ENCODE measurements at places on chromosomes 11 and 22.

DNA sequence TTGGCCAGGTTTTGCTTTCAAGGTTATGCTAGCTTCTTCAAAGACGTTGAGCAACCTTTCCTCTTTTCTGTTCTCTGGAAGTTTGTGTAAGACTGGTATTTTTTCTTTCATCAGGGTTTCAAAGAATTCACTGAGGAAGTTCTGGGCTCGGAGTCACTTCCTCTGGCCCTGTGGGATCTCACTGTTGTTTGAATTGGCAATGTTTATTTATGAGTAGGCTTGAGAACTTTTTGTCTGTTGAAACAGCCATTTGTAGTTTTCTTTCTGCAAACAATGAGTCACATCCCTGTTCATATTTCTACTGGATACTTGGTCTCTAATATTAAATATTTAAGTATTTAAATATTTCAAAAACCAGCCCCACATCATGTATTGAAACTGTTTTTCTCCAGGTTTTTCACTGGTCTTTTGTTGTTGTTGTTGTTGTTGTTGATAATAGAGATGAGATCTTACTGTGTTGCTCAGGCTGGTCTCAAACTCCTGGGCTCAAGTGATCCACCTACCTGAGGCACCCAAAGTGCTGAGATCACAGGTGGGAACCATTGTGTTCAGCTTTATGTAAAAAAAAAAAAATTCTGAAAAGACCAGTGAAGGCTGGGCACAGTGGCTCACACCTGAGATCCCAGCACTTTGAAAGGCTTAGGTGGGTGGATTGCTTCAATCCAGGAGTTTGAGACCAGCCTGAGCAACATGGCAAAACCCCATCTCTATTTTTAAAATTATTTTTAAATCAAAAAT is 26.9 kb downstream of the SUSD2 start:
- no peak for DNase-seq

DNA sequence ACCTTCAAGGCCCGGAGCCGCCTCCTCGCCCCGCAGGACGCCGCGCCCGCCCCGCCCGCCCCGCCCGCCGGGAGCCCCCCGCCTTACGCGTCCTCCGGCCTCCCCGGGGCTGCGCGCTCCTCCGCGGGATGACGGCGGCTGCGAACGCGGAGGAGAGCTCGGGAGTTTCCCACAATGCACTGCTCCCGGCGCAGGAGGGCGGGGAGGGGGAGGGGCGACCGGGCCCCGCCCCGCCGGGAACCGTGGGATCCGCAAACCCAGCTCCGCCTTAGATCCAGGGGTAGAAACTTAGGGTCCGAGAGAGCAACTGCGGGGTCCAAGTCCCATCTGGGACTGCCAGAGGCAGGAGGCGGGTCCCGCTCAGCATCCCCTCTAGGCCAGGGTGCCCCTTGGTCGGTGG is at the start of gene CEND1:
Gene CEND1, minus strand, starts transcription at position 148 of the 400 bp plus-strand sequence. CDS start 1,514 bp downstream, outside the sequence.
- no peak for DNase-seq

DNA sequence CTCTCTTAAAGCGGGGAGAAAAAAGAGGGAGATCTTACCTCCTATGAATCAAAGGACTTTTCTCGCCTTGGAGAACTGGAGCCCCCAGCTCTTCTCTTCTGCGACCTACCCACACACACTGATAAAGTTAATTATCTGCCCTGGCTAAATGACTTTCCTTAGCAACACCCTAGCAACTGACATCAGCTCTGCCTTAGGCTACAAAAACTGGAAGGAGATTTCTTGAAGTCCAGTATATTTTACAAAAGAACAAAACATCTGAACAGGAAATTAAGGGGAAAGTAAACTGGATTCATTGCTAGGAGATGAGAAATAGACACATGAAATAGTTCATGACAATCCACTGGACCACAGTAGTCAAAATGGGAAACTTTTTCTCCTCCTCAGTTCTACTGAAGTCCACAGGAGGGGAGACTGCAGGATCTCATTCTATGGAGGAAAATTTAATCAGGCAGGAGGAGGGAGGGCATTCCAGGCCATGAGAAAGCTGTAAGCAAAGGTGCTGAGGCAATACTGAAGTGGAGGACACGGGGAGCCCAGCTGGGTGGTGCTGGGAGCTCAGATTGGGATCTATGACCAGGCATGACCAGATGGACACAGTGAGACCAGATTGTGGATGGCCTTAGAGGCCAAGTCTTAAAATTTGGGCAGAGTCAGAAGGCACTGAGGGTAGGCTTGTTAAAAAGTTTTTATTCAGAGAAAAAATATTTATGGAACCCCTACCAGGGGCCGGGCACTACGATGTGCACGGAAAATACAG is 3.7 kb upstream of the SPON1 start:
- DNase-seq: no peak

DNA sequence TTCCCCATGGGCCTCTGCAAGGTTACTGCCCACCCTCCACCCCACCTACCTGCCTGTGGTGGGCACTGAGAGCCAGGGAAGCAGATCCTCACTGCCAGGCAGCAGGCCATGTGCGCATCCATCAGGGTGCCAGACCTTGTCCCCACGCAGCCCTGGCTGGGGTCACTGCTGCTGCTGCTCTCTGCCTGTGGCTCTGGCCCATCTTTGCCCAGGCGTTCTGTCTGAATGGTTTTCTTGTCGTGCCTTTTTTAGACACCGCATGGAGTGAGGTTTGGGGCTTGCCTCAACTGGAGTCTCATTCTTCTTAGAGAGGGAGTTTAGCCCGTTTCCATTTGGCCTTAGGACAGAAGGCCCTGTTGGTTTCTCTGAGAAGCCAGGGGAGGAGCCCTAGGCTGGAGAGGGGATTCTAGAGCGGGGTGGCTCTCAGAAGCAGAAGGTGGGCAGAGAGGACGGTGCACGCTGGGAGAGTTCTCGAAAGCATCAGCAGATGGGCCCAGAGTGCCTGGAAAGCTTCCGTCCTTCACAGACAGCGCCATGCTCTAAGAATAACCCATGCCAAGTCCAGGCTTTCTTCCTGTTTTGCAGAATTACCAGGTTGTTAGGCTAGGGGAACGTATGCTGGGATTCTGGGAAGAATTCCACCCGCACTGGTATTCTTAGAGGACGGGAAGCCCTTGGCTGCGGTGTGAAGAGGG is 8.1 kb downstream of the TANGO2 start:
- no peak for DNase-seq

- DNase-seq: no peak
Measured at GRCh38 chr11:70760416-70761020, 362.2 kb downstream of the CTTN start.

GRCh38 chr22:21622919-21623647 is 6.7 kb downstream of the YDJC start:
- no peak for DNase-seq

GRCh38 chr11:12079726-12080556 is 30.4 kb upstream of the MICAL2 start:
- DNase-seq: no peak

DNA sequence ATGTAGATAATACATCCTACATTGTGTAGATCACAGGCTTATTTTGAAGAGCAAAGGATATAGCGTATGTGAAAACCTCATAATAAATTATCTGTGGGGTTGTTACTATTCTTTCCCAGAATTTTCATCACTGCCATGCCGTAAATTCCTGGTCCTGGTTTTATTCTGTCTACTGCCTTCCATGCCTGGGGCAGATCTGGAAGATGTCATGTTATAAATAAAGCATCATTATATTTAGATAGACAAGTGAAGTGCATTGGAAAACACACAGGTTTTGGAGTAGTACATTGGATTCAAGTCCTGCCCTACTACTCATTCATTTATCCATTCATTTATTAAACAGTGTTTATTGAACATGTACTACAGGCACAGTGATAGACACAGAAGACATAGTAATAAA is 2.2 kb downstream of the C11orf52 start:
- no peak for DNase-seq

DNA sequence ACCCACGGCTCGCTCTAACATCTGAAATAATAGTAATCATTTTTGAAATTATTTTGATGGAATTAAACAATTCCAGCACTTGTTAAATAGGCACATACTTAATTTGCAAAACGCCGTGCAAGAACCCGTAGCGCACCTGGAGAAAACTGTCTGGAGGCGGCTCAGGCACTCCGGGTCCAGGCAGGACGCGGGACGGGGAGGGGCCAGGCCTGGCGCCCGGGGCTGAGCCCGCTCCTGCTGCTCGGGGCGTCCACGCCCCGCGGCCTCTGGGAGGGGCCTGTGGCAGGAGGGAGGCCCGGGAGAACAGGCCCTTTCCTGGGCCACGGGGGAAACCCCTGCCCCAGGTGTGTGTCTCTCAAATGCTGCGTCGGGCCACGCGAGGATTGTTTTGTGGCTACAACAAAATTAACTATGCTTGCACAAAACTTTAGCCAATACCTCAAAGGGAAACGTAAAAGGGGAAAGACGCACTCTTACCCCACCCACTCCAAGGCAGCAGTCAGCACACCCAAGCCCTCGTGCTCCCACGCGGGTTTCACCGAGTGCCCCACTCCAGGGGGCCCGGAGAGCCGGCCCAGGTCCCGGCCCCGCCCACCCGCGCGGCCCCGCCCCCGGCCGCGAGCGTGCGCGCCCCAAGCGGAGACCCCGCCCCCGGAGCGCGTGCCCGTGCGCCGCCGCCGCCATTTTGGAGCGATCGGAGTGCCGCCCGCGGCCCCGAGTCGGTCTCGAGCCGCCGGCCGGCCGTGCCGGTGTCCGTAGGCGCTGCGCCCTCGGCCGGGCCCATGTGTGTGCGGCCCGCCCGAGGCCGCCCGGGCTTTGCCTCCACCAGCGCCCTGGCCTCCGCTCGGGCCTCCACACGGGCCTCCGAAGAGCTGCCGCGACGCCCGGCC is at the start of gene PPP6R2:
Gene PPP6R2, plus strand, starts transcription at position 677 of the 890 bp plus-strand sequence. CDS start 50,582 bp downstream, outside the sequence.
- DNase-seq: peak; percentile 93

DNA sequence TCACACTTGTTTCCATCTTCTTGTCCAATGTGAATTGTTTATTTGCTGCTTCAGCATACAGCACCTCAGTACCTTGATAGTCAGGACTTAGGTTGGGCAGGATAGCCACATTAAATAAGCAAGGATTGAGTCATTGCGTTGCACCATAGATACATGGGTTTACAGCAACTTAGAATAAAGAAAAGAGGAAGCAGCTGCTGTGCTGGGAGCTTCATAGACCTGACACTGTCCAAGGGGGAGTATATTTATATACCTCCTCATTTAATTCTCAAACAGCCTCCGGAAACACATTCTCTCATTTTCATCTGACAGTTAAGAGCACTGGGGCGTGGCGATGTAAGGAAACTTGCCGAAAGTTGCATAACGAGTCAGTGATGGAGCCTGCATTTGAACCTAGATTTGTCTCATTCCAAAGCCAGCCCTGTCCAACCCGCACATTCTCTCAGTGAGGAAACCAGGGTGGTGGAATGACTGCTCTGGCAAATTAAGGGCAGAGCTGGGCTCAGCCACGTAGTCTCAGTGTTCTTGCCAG is 42.2 kb downstream of the UBASH3B start:
- DNase-seq: no peak

DNA sequence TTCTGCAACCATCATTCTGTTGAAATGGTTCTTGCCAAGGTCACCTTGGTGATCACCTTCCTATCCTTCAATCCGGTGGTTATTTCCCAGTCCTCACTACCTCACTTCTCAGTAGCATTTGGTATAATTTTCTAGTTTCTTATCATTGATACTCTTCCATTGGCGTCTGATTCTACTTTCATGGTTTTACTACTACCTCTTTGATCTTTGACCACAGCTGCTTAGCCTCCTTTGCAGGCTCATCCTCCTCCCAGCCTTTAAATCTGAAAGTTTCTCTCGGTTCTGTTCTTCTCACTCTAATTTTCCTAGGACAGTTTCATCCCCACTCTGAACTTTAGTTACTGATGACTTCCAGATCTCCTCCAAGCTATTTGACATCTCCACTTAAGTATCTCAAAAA is 5.0 kb downstream of the TIMM10B start:
- DNase-seq: no peak

GRCh38 chr11:124482362-124483147 is 37.1 kb upstream of the OR8B8 start:
- DNase-seq: no peak

DNA sequence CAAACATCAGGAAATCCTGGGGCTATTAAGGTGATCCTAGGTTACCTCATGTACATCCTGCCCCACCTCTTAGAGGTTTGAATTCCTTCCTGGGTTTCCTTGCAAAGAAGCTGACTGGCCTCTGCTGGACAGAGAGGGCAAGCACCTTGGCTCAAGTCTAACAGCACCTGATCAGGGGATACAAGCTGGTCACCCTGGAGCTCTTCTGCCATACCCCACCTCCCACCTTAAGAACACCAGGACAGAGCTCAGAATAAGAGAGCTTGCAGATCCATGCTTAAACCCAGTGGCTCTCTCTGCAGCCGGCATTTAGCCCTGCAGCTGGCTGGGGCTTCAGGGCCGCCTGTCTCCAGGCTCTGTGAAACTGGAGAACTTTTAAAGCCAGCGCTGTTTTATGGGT is 386.6 kb upstream of the NARS2 start:
- no peak for DNase-seq

DNA sequence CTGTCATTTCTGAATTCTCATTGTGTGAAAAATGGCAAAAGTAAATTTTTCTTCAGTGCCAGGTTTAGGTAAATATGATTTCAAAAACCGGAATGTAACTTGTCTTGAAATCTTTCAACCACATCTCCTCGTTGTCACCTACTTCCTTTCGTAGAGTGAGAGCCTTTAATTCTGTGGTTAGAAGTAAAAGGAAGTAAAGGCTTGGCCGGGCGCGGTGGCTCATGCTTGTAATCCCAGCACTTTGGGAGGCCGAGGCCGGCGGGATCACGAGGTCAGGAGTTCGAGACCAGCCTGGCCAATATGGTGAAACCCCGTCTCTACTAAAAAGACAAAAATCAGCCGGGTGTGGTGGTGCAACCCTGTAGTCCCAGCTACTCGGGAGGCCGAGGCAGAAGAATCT is 29.8 kb downstream of the SGSM3 start:
- no peak for DNase-seq

DNA sequence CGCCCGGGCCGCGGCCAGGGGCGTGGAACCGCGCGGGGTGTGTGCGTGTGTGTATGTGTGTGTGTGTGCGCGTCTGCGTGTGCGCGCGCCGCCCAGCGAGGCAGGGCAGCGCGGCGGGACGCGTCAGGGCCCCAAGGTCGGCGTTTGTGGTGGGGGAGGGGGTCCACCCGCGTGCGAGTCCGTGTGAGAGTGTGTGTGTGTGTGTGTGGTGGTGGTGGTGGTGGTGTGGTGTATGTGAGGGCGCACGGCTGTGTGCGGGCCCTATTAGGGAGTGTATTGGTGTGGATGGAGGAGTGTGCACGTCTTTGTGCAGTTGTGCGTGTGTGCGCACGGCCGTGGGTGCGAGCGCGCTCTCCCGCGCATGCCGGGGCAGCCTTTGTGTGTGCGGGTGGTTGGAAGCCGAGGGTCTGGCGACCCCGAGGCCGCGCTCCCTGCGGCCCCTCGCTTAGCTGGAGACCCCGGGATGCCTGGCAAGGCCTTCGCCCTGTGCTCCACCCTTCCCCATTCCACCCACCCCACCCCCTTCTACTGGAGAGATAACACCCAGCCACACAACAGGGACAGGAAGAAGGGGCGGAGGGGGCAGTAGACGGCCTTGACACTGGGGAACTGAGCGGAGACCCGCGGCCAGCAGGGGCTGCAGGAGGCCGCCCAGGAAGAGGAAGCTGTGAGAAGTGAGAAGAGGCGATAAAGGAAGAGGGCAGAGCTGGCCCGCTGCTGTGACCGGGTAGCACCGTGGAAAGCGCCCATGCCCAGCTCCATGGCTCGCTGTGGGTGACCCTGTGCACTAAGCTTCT is 528 bp upstream of the ARRB1 start:
- DNase-seq: peak; percentile 73

- DNase-seq: no peak
Measured at GRCh38 chr11:34587282-34587677, 33.6 kb upstream of the EHF start.
